ENCODE measurements at places on chromosomes 1 and 21. TPM values are rescaled to one million over a fixed set of nuclear protein-coding genes. Genes with fewer than 3 reads are reported as not detected.

ZSCAN20 gene
- 3.7 TPM for total RNA-seq

SLAMF6 gene
- total RNA-seq: not detected

DISC1 gene
- 6.6 TPM for total RNA-seq

AVPR1B gene
- 0.46 TPM for total RNA-seq

SORT1 gene
- total RNA-seq: 50.2 TPM

TEX38 gene
- 0.21 TPM for total RNA-seq

APP gene
- total RNA-seq: 656 TPM

KIF26B gene
- 1.2 TPM for total RNA-seq

CD1E gene
- total RNA-seq: not detected

DNA sequence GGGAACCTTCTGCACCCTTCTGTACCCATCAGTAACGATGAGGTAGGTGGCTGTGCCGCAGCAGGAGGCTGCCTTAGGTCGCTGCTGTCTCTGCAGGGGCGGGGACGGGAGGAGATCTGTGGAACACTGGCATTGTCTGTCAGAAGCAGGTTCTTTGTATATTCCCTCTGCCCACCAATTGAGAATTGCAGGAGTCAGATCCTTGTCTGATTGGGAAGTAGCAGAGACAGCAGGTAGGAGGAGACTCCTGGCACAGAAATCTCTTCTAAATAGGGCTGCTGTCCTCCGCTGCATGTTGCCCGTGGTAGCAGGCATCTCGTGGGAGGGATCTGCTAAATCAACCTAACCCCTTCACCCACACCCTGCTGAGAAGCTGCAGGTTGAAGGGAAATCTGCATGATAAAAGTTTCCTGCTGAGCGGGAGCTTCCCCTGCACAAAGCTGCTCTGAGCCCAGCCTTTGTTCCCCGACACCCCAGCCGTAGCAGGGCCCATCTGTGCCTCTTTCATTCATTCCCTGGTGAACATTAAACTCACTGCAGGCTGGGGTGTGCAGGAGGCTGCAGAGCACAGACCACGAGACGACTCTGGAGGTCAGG, 15.9 kb downstream of the SARS1 start:
- H3K4me3 ChIP-seq: peak overlapping the region; percentile 56
- peak; percentile 89 for DNase-seq
- H3K27ac ChIP-seq: peak overlapping the region; percentile 98
- no peaks in the 10 kb centered on the region for H3K27me3 ChIP-seq

GRCh38 chr1:70896224-70896623, 151.4 kb downstream of the PTGER3 start:
- H3K4me3 ChIP-seq: no peak overlapping the region
- H3K27me3 ChIP-seq: no peaks in the 10 kb centered on the region
- H3K36me3 ChIP-seq: no peaks in the 10 kb centered on the region

DNA sequence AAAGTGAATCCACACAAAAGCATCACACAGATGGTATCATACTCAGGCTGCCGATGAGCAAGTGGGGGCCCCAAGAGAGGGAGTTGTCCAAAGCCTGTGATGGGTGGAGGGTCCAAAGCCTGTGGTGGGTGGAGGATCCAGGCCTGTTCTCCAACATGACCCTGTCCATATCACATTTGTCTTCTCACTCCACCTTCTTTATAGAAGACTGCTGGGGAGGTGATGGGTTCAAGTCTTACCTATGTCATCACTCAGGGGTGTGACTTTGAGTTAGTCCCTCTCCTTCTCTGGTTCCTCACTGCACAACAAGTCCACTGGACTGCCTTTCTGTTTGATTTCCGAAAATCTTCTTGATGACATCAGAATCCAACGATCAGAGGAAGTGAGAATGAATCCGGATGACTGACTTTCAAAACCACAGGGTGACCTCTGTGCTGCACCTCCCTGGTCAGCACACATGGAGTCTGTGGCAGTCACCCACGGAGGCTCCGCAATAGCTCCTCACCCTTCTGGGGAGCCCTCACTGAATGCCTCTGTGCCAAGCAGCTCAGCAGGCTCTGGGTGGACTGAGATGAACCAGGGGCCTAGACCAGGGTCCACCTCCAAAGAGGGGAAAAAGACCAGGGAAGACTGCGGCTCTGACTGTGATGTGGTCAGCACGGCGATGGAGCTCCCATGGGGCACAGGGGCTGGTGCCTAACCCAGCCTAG, 166.8 kb downstream of the HIVEP3 start:
- no peak overlapping the region for H3K27ac ChIP-seq
- peaks cover 11% of the 10 kb centered on the region for H3K4me1 ChIP-seq
- no peak for DNase-seq
- H3K4me3 ChIP-seq: no peak overlapping the region
- H3K27me3 ChIP-seq: no peaks in the 10 kb centered on the region

- H3K27me3 ChIP-seq: no peaks in the 10 kb centered on the region
- no peak for DNase-seq
- H3K36me3 ChIP-seq: peaks cover 10% of the 10 kb centered on the region
- peaks cover 17% of the 10 kb centered on the region for H3K4me1 ChIP-seq
Measured at GRCh38 chr1:116722016-116722838, 32.0 kb upstream of the CD2 start.

GRCh38 chr1:171226747-171227370, 21.4 kb upstream of the FMO1 start:
- H3K27me3 ChIP-seq: no peaks in the 10 kb centered on the region
- DNase-seq: peak; percentile 53
- H3K4me3 ChIP-seq: no peak overlapping the region
- H3K27ac ChIP-seq: no peak overlapping the region
- no peaks in the 10 kb centered on the region for H3K36me3 ChIP-seq

DNA sequence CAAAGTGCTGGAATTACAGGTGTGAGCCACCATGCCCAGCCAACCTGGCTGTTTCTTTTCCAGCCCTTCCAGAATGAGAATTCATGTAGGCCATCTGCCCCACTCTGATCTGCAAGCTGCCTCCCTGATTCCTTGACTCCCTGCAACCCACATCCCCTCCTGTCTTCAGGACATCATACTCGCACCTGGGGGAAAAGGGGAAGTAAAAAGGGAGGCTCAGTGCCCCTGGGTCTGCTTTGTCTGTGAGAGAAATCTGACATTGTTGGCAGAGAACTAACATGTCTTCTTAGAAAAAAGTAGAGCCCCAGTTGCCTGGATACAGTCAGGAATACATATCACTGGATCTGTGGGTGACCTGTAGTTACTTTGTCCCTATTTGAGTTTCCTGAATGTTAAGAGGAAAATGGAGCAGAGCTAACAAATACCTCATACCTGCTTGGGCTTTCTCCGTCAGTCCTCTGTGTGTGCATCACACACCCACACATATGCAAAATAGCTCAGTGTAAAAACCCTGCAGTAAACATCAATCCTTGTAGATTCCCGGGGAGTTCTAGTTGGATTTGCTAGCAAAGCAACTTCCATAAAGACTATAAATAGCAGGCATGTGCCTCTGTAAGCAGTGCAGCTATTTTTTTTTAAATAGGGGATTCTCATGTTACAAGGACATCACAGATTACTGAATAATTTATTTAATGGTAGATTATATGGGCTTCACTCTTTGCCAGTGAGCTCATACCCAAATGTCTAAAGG, 62.9 kb downstream of the TEX35 start:
- H3K27me3 ChIP-seq: no peaks in the 10 kb centered on the region
- H3K4me1 ChIP-seq: peaks cover 53% of the 10 kb centered on the region
- H3K36me3 ChIP-seq: no peaks in the 10 kb centered on the region
- DNase-seq: no peak
- peak overlapping the region; percentile 15 for H3K4me3 ChIP-seq

- H3K4me1 ChIP-seq: peaks cover 24% of the 10 kb centered on the region
- 0 out of 2 replicates have a peak overlapping the region, but pooled peaks have one; percentile 15 for H3K27ac ChIP-seq
- DNase-seq: no peak
- H3K36me3 ChIP-seq: no peaks in the 10 kb centered on the region
- H3K4me3 ChIP-seq: peak overlapping the region; percentile 77
Measured at GRCh38 chr1:25874635-25875153, 814 bp downstream of the PAQR7 start.

DNA sequence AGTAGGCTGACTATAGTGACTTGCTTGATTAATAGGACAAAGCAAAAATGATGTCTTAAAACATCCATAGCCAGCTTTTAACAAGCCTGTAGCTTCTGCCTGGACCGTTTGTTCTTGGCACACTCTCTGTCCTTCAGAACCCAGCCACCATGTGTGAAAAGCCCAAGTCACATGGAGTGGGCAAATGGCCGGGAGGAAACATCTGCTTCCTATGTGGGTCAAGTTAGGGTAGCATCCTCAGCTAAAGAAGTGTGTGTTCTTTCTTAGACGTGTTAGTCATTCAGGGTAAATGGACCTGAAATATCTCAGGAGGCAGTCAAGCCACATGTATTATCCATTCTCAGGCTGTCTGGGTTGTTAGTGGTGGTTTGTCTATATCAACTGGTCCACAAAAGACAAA, 23.4 kb downstream of the RD3 start:
- no peak for DNase-seq
- peaks cover 10% of the 10 kb centered on the region for H3K4me1 ChIP-seq
- H3K36me3 ChIP-seq: peaks cover 9% of the 10 kb centered on the region
- H3K4me3 ChIP-seq: no peak overlapping the region
- H3K27me3 ChIP-seq: no peaks in the 10 kb centered on the region

- H3K36me3 ChIP-seq: no peaks in the 10 kb centered on the region
- DNase-seq: peak; percentile 97
- no peak overlapping the region for H3K27ac ChIP-seq
- H3K4me1 ChIP-seq: peaks cover 34% of the 10 kb centered on the region
- peak overlapping the region; percentile 54 for H3K4me3 ChIP-seq
- H3K27me3 ChIP-seq: peaks cover 7% of the 10 kb centered on the region
Measured at GRCh38 chr1:30801771-30802198, 44.2 kb upstream of the LAPTM5 start.

- no peak for DNase-seq
- H3K36me3 ChIP-seq: no peaks in the 10 kb centered on the region
- peak overlapping the region; percentile 59 for H3K27ac ChIP-seq
- H3K4me1 ChIP-seq: peaks cover 20% of the 10 kb centered on the region
- H3K27me3 ChIP-seq: no peaks in the 10 kb centered on the region
Measured at GRCh38 chr21:44020551-44020950, 8.4 kb downstream of the TRAPPC10 start.

- H3K27me3 ChIP-seq: peaks cover 6% of the 10 kb centered on the region
- H3K4me1 ChIP-seq: peaks cover 39% of the 10 kb centered on the region
- no peak for DNase-seq
- H3K27ac ChIP-seq: no peak overlapping the region
- H3K36me3 ChIP-seq: no peaks in the 10 kb centered on the region
- H3K4me3 ChIP-seq: no peak overlapping the region
Measured at GRCh38 chr1:234924450-234925355, 203.9 kb downstream of the TOMM20 start.

DNA sequence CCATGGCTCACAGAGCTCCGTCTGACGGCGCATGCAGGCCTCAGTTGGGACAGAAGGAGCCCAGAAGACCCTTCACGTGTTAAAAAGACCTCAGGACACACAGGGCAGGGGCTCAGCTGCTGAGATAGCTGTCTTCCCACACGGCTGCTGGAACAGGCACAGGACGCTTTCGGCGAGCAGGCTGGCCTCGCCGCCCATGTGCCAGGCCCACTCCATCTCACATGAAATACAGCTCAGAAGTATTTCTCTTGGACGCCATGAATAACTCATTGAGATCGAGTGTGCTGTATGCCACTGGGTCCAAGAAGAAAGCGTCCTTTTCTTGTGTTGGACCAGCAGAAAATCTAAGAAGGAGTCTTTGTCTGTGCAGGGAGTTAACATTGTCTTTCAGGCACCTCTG, 69.6 kb downstream of the SIM2 start:
- 0 out of 2 replicates have a peak, but pooled peaks cover 7% of the 10 kb centered on the region for H3K4me1 ChIP-seq
- no peak overlapping the region for H3K27ac ChIP-seq
- no peak overlapping the region for H3K4me3 ChIP-seq
- DNase-seq: no peak
- no peaks in the 10 kb centered on the region for H3K36me3 ChIP-seq

DNA sequence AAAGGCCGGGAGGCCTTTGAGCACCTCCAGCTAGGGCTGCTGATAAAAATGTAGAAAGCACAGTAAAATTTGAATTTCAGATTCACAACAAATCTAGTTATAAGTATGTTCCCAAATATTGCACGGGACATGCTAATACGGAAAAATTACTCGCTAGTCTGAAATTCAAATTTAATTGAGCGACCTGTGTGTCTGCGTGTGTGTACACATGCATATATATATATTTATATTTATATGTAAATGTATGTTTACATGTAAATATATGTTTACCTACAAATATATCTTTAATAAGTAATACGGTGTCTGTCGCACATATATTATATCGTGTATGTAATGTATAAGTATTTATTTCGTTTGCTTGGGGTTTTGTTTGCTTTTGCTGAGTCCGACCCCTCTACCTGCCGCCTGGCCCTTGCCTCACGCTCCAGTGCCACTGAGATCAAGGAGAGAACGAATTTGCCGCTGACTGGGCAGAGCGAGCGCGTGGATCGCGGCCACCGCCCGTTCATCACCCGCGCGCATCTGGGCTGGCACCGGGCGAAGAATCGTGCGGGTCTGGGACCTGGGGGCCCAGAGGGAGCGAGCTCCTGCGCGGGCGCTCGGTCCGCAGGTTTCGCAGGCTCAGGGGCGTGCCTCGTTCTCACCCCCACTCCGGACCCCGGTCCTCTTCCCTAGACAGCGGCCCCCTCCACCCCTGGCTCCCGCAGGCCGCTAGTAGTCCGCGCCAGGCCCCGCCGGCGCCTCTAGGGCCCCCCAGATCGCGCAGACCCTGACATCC, 534 bp upstream of the WRAP73 start:
- peaks cover 10% of the 10 kb centered on the region for H3K4me1 ChIP-seq
- DNase-seq: no peak
- H3K36me3 ChIP-seq: peaks cover 11% of the 10 kb centered on the region

DNA sequence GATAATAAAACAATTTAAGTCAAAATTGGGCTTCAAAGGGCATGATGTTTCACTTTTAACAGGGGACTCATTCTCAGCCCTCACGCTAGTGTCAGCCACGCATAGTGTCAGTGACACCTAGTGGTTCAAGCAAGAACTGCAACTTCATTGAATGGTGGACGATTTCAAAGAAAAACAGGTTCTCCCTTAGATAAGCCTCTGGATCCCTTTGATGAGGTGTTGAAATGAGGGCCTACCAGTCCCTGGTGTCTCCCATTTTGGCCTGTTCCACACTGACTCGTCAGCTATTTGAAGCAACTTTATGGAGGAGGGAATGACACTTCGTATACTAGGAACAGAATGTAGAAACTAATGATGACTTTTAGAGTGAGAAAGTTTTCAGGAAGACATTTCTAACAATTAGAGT, 56.2 kb downstream of the FCRL5 start:
- peaks cover 3% of the 10 kb centered on the region for H3K36me3 ChIP-seq
- no peak overlapping the region for H3K27ac ChIP-seq
- DNase-seq: peak; percentile 49
- no peaks in the 10 kb centered on the region for H3K27me3 ChIP-seq

- no peak overlapping the region for H3K27ac ChIP-seq
- no peaks in the 10 kb centered on the region for H3K4me1 ChIP-seq
- H3K27me3 ChIP-seq: no peaks in the 10 kb centered on the region
- H3K4me3 ChIP-seq: no peak overlapping the region
Measured at GRCh38 chr1:194616835-194617234, 1430.4 kb upstream of the B3GALT2 start.

DNA sequence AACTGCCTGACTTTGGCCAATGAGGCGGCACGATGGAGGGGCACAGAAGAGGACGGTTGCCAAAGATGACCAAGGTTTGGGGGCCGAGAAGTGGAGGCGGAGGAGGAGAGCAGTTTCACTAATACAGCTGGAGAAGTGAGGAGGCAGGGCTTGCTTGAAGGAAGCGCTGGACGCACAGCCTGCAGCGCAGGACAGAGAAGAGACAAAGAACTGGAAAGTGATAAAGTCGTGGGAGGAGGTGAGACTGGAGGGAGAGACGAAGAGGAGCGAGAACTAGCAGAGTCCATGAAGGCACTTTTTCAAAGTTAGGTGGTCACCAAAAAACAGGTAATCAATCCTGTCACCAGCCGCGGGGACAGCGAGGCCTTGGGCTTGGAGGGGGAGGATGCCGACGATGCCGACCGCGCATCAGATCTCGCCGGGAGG, 771 bp downstream of the PACC1 start:
- peak overlapping the region; percentile 73 for H3K27ac ChIP-seq
- peaks cover 6% of the 10 kb centered on the region for H3K27me3 ChIP-seq
- no peak for DNase-seq
- H3K4me3 ChIP-seq: peak overlapping the region; percentile 91
- peaks cover 28% of the 10 kb centered on the region for H3K36me3 ChIP-seq
- peaks cover 31% of the 10 kb centered on the region for H3K4me1 ChIP-seq

All from WTC11 (cell line).